ENCODE measurements at places on chromosomes 4 and X.

DNA sequence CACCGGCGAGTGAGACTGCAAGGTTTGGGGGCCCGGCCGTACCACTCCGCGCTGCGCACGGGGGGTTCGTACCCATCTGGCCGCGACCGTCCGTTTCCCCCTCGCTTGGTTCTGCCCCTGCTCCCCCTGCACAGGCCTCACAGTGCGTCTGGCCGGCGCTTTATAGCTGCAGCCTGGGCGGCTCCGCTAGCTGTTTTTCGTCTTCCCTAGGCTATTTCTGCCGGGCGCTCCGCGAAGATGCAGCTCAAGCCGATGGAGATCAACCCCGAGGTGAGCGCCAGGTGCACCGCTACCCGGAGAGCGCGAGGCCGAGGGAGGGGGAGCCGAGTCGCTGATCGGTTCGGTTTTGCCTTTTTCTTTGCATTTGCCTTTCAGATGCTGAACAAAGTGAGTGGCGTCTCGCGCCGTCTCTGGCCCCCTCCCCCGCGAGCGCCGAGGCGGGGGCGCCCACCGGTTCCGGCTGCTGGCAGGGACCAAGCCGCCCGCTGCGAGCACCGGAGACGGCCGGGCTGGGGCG lies at the start of gene UCHL1:
Gene UCHL1, plus strand, starts transcription at position 189 of the 517 bp plus-strand sequence. Its CDS starts 49 bp downstream, at position 238.
- peak; percentile 92 for DNase-seq

DNA sequence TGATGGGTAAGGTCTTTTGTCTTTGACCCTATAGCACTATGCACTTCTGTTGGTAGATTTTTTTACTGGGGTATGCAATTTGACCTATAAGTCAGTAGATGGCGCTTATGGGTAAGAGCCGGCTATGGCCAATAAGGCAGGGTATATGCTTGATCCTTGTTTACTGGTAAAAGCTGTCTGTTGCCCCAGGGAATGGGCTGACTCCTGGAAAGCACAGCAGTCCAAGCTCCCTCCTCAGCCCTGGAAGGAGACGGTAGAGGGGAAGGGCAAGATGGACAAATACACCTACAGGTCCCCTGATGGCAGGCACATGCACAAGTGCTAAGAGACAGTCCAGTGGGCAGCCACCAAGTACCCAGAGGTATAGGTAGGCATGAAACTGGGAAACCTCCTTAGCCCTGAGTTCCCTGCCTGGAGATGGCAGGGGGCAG lies 63.7 kb downstream of the ADAMTS3 start:
- no peak for DNase-seq

DNA sequence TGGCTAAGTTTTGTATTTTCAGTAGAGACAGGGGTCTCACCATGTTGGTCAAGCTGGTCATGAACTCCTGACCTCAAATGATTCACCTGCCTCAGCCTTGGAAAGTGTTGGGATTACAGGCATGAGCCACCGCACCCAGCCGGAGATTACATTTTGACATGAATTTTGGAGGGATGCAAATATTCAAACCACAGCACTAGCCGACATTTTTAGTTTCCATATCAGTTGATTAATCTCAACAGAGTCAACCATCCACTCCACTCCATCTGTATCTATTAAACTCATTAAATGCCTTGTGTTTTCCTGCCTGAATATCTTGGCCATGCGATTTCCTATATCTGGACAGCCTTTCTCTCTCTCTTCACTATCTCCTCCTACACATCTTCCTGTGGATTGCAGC lies 64.1 kb upstream of the PDGFRA start:
- DNase-seq, result no peak

DNA sequence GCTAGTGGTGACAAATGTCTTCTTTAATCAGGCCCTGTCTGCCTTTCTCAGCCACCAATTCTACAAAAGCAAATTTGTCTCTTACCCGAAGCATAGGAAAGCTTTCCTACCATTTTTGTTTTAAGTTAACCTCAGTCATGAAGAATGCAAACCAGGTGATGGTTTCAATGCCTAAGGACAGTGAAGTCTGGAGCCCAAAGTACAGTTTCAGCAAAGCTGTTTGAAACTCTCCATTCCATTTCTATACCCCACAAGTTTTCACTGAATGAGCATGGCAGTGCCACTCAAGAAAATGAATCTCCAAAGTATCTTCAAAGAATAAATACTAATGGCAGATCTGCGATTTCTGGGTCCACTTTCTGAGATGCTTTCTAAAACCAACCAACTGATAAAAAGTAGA lies 23.9 kb downstream of the SRD5A3 start:
- no peak for DNase-seq

GRCh38 chr4:155487210-155487609 lies 110.4 kb upstream of the MAP9 start:
- DNase-seq, result no peak

Data from NCI-H774 (cell line).